Stimulated activated CD4-positive, alpha-beta T cell treated with anti-CD3 and anti-CD28 coated beads, Interleukin-1b, Interleukin-23, amount 100 ng/mL, for 24 hours (primary cell): ENCODE measurements at places on chromosomes 11 and 22.

GRCh38 chr22:23495614-23496444 lies 84.3 kb downstream of the IGLL1 start:
- no peak for DNase-seq

GRCh38 chr11:64585150-64585549 lies 5.9 kb upstream of the SLC22A12 start:
- DNase-seq = no peak

DNA sequence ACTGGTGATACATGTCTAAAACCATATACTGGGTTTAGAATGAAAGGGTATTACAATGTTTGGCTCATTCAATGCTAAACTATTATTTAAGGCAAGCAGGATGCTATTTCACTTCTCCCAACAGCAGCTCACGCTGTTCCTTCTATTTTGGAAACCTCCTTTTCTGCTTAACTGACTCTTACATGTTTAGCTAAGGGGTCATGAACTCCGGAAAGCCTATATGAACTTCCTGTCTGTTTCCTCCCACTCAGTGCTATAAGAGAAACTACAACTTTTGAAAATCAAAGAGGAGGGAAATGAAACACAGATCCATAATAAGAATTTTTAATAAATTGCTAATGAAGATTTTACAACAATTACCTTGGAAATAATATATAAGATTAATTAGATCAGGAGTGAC lies 30.9 kb downstream of the SLC36A4 start:
- no peak for DNase-seq

GRCh38 chr11:78465169-78465942 lies 47.7 kb upstream of the GAB2 start:
- no peak for DNase-seq

- no peak for DNase-seq
These were observed 1.3 kb downstream of the FAM118A start for GRCh38 chr22:45310977-45311531.

- no peak for DNase-seq
These were observed 11.0 kb upstream of the MOB2 start for GRCh38 chr11:1497600-1497999.

DNA sequence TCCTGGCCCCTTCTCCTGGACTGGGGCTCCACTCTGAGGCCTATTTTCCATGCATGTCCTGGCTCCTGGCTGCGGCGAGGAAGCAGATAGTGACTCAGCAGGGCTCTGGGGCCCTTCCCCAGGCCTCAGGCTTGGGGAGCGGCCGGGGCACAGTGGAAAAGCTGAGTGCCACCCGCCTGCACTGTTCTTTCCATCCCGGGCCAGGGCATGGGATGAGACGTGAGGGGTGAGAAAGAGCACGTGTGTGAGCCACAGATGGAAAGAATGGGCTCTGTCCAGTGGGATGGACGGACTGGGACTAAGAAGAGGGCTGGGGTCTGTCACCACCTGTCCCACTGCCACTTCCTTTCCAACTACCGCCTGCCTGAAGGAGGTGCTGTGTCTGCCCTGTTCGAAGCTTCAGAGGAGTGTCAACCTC lies 12.8 kb downstream of the SLC37A2 start:
- no peak for DNase-seq

DNA sequence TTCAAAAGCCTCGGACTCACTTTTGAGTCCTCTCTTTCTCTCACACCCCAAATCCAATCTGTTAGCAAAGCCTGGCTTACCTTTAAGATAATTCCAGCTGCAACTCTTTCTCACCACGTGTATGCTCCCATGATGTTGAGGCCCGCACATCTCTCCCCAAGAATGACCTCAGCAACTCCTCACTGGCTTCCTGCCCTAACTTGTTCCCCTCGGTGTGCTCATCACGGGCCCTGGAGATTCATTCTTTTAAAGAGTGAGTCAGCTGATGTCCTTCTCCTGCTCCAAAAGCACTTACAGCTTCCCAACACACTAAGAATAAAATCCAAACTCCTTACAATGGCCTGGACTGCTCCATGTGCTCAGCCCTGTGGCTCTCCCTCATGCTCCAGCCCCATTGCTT lies 1041.3 kb downstream of the OPCML start:
- no peak for DNase-seq

GRCh38 chr11:116333001-116333535 lies 439.7 kb downstream of the BUD13 start:
- DNase-seq = no peak

GRCh38 chr11:64101461-64101860 lies 64.5 kb downstream of the MACROD1 start:
- DNase-seq = no peak

DNA sequence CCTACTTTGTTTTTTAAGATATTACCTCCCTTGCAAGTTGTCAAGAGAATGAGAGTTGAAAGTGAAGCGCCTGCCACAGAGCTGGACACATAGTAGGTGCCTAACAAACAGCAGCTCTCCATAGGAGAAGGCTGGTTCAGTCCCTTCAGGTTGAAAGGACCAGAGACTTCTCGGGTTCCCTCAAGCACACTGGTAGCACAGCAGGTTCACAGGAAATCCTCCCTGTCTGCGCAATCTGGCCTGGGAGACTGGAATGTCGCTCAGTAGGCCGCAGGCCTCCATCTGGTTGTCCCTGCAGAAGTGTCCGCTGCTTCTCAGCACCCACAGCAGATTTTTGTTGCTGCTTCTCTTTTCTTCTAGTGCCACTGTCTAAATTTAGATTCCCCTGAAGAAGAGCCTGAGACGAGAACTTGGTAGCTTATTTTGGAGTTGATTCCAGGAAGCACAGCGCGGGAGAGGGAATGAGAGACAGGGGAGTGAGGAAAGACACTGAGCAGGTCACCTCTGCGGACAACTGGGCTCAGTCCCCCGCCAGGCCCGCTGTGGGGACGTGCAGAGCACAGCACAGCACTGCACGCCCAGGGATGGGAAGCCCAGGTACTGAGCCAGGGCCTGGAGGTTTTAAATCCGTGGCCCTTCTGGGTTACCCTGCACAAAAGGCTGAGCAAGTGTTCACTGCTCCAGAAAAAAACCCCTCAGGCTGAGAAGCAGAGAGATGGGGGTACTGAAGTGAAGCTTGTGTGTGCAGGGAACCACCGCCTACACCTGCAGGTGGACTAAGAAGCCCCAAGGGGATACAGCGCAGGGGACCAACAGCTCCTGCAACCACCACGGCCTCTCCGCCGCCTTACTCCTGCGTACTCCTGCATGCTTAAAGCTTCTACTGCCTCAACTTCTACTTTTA lies 31.6 kb downstream of the RBX1 start:
- no peak for DNase-seq

- DNase-seq = no peak
These were observed 740.5 kb upstream of the API5 start for GRCh38 chr11:42571131-42571877.

GRCh38 chr11:36417154-36417553 lies 92.9 kb downstream of the TRAF6 start:
- DNase-seq = no peak

GRCh38 chr11:108901359-108901758 lies 236.5 kb downstream of the DDX10 start:
- DNase-seq = no peak

- DNase-seq = no peak
These were observed 42.7 kb upstream of the FAM181B start for GRCh38 chr11:82776377-82776776.

DNA sequence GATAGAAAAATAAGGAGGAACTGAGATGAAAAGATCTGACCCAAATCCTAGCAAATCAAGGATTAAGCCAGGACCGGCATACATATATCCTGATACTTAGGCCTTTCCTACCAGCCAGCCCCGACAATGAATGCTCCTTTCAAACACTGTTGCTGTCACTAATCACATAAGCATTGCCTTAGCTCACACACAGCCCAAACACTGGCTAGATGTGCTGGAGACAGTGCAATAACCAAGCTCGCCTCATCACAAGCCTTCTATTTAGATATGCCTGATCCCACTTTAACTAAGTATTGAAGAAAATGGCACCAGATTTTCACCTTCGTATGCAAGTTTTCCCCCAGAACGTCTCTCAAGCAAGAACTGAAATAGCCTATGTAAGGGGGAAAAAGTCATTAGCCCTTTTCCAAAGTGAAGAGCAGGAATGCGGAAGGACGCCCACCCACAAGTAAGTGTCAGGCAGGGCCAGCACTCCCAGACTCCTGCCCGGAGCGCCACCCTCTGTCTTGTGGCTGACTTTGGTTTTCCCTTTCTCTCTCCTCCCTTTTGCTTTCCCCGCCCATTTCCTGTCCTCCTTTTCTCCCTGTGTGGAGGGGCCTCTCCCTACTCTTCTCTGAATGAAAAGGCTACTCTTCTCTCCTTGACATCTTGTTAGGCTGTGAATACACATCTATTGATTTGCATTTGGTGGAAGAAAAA lies 8.9 kb upstream of the OPCML start:
- DNase-seq = no peak

GRCh38 chr11:111736181-111736590 lies 30.0 kb downstream of the PPP2R1B start:
- no peak for DNase-seq

GRCh38 chr22:18042685-18043084 lies 18.3 kb upstream of the MICAL3 start:
- DNase-seq = no peak

- DNase-seq = no peak
These were observed 18.0 kb downstream of the CELSR1 start for GRCh38 chr22:46519377-46519776.

- DNase-seq = no peak
These were observed 486 bp downstream of the STIM1 start for GRCh38 chr11:3855808-3856491.

DNA sequence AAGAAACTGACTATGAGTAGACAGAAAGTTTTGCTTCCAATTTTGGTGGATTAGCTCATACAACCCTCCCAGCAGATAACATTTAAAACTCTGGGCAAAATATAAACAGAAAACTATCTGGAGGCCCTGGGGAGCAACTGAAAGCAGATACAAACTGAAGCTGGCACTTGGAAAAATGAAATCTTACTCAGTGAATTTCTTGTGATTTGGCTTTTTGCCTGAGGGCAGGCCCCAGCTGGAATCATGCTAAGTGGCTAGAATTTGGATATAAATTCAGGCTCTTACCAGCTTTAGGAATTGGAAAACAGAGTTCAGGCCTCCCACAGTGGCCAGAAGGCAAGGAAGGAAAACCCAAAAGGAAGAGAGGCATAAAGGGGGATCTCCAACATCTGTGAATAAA lies 85.8 kb downstream of the EFCAB6 start:
- no peak for DNase-seq

DNA sequence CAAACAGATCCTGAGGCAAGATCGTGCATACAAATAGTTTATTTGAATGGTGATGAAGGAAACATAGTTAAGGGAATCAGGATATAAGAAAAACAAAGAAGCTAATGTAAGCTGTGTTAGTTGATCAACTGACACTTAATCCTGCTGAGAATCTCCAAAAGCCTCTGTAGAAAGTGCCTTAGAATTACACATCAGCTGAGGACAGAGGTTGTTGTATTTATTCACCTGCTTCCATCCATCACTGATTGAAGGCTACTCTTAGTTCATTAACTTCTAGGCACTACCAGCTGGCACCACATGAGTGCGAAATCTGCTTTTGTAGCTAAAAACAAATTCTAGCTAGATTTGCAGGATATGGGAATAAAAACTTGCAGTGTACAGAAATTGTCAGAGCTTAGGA lies 1082.0 kb upstream of the CNTN5 start:
- DNase-seq = no peak

DNA sequence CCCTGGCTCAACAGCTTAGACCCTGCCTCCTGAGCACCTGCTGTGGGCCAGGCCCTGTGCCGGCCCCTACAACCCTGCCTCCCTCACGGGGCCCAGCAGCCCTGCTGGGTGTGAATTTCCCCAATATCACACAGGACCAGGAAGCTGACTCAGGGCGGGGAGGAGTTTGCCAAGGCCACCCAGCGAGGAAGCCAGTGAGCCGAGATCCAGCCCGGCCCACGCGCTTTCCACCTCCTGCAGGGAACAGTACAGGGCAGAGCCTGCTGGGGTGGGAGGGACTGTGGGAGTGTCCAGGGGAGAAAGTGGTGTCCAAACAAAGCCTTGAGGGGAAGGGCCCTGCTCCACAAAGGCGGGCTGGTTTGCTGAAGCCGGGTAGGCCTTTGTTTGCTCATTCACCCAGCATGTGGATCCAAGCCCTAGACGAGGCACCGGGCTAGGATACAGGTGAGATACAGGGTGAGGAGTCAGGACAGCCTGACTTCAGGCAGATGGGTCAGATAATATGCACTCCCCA lies 26.8 kb downstream of the RPL3 start:
- DNase-seq = no peak

DNA sequence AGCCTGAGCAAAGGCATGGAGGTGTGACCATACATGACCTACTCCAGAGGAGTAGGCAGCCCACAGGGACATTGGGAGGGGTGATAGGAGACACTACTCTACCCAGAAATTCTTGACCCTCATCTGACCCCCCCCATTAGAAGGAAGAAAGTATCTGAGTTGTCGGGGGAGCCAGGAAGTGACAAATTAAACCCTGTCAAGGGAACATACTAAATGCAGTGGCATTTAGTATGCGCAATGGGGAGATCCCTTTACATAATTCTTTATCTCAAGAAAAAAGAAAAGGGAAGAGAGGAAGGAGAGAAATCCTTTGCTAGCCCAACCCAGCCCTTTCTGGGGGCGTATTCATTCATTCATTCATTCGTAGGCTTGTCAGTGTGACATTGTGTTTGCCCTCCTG lies 58.8 kb downstream of the NAV2 start:
- DNase-seq = no peak

DNA sequence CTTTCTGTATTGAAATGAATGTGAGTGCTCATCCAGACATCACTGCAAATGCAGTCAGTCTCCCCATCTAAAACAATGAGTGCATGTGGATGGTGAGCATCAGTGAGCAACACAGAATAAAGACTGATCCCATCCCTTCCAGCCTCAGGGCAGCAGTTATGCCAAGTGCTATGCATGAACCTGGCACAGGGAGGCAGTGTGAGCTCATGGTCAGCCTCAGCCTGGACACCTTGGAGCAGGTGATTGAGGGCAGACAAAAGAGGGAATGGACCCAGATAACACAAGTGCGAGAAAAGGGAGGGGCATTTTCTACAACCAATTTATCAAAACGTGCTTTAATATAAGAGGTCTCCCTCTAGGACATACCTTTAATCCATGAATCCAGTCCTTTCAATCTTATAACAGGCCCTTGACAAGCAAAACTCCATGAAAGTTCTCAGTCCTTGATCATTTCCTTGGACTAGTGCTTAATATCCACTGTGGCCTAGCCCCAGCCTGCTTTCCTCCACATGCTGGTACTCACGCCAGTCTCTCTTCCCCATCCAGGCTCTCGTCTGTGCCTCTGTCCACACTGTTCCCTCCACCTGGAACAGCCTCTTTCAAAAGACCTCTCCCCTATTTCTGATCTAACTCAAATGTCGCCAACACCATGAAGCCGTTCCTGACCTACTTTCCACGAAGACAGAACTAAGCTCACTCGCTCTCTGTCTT lies 50.5 kb upstream of the LRRC55 start:
- no peak for DNase-seq
